Activated T-helper 2 cell treated with anti-CD3 and anti-CD28 coated beads, Interferon-gamma antibody, Interleukin-2, Interleukin-4, amounts not matched to agents 10 μg/mL and 5 μg/mL and 100 μg/mL, durations not matched to agents 14 hours and 24 hours and 36 hours (primary cell): ENCODE measurements at places on chromosomes 5 and 9. TPM values are rescaled to one million over a fixed set of nuclear protein-coding genes. Genes with fewer than 3 reads are reported as not detected.
A peak's percentile ranks its signal among the peaks of the same experiment; 100 is the strongest.

Gene GARIN3
- 0.23 and 0.30 TPM in 2 replicates for total RNA-seq

GRCh38 chr9:87213948-87214347 is 266.6 kb upstream of the GAS1 start:
- DNase-seq: no peak

GRCh38 chr5:68122439-68123328 is 92.9 kb upstream of the PIK3R1 start:
- no peak for DNase-seq

GRCh38 chr9:87034841-87035240 is 87.5 kb upstream of the GAS1 start:
- no peak for DNase-seq

DNA sequence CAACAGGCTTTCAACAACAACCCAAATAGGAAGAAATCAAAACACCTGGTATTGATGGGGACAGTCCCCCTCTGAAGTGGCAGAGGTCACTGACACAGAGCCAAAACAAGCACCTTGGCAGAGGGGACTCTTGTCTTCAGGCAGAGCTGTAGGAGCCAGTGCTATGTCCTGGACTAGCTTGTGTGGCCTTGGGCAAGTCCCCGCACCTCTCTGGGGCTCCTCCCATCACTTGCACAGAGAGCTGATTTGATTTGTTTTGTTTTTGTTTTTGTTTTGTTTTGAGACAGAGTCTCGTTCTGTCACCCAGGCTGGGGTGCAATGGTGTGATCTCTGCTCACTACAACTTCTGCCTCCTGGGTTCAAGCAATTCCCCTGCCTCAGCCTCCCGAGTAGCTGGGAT is 100.8 kb downstream of the C9orf50 start:
- no peak for DNase-seq

- DNase-seq: no peak
Measured at GRCh38 chr5:82376307-82376706, 98.2 kb upstream of the RPS23 start.

Gene FOXD4
- total RNA-seq: 0.09 TPM in 1 of 2 replicates, not detected in the other

GRCh38 chr5:106957336-106957735 is 713.4 kb downstream of the EFNA5 start:
- DNase-seq: no peak

GRCh38 chr9:21317956-21318923 is 13.1 kb upstream of the IFNA5 start:
- DNase-seq: no peak

Gene ENTREP1
- not detected in 2 replicates for total RNA-seq

DNA sequence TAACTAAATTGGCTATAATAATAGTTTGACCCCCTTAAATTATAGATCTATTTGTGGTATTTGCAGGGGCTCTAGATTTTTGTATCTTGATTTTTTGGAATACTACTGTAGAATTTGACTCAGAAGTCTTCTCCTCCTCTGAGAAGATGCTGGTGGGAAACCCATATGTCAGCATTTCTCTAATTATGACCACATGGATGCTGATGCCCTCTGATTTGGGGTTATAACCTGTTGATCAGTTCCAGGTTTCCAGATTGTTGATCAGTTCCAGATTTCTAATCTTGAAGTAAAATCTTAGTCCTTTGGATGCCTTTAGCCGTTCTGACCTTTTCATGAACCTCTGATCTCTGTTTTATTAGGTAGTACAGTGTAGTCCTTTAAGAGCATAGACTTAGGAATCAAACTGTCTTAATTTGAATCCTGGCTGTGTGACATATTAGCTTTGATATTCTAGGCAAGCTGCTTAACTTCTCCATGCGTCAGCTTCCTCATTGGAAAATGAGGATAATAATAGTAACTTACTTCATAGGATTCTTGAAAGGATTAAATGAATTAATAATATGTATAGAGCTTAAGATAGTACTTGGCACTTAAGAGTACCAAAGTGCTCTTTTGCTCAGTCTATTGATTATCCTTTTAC is 8.1 kb downstream of the FSD1L start:
- DNase-seq: no peak

GRCh38 chr9:20884985-20885593 is 146.4 kb downstream of the HACD4 start:
- DNase-seq: peak; percentile 28

Gene ASS1
- 2.4 and 3.2 TPM in 2 replicates for total RNA-seq

DNA sequence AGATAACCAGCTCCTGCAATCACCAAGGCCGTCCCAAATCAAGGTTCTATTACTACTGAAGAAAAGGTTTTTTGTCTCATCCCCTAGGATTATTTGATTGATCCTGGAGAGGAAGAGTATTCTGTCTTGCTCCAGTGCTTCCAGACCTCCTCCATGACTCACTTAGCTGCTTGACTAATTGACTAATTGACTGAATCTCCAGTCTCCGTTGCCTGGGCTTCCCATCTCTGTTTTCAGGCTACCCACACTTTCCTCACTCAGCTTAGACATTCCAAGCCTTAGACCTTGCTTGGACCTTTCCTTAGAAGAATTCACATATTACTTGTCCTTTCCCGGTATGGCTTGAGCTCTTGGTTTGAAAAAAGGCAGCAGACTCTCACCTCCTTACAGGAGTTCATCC is 60.6 kb downstream of the FRMD3 start:
- no peak for DNase-seq

GRCh38 chr5:72006361-72006760 is 100.9 kb upstream of the MAP1B start:
- DNase-seq: no peak

GRCh38 chr5:102388235-102388634 is 92.2 kb upstream of the SLCO4C1 start:
- DNase-seq: no peak

Gene DMRT3
- not detected in 2 replicates for total RNA-seq
